Activated T-cell treated with anti-CD3 and anti-CD28 coated beads, Interleukin-2, amount 50 U/mL, for 4 hours (primary cell): ENCODE measurements at places on chromosomes 13 and 19. TPM values are rescaled to one million over a fixed set of nuclear protein-coding genes. Genes with fewer than 3 reads are reported as not detected.

DNA sequence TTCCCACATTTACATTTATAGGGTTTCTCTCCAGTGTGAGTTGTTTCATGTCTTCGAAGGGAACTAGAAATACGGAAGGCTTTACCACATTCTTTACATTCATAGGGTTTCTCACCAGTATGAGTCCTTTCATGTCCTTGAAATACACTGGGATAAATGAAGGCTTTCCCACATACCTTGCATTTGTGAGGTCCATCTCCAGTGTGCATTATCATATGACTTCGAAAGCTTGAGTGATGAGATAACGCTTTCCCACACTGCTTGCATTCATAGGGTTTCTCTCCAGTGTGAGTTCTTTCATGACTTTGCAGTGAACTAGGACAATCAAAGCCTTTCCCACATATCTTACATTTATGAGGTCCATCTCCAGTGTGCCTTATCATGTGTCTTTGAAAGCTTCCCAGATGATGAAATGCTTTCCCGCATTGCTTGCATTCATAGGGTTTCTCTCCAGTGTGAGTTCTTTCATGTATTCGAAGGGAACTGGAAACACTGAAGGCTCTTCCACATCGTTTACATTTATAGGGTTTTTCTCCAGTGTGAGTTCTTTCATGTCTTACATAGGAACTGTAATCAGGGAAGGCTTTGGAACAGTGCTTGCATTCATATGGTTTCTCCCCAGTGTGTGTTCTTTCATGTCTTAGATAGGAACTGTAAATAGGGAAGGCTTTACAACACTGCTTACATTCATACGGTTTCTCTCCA lies 15.1 kb downstream of the ZNF442 start:
- no peak for DNase-seq

- no peak for DNase-seq
Measured at GRCh38 chr13:110126391-110126961, 180.5 kb downstream of the COL4A1 start.

DNA sequence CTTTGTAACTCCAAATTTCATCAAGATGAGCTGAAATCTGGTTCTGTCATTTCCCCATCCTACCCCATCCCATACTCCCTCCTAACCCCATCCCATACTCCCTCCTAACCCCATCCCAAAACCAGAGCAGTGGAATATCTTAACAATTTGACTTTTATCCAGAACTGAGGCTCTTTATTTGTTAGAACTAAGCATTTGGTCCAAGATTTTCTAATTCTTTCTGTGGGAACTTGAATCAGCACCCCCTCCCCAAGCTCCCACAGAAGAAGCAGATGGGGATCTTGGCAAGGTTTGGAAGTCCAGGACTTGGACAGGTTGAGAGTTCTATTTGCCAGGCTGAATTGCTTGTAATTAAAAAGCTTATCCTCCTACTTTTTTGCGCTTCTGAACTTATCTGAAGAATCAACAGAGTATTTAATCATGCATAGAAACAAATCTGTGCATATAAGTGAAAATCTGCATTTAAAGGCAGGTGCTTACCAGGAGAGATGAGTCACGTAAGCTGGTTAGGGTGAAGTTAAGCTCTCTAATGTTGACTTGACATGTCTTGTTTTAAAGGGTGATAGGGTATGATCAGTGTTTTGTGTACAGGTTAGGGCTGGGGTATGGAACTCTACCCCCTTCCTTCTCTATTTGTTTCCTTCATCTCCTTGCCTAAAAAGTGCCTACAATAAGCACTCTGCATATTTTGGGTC lies 111.1 kb downstream of the COG6 start:
- DNase-seq = no peak

DNA sequence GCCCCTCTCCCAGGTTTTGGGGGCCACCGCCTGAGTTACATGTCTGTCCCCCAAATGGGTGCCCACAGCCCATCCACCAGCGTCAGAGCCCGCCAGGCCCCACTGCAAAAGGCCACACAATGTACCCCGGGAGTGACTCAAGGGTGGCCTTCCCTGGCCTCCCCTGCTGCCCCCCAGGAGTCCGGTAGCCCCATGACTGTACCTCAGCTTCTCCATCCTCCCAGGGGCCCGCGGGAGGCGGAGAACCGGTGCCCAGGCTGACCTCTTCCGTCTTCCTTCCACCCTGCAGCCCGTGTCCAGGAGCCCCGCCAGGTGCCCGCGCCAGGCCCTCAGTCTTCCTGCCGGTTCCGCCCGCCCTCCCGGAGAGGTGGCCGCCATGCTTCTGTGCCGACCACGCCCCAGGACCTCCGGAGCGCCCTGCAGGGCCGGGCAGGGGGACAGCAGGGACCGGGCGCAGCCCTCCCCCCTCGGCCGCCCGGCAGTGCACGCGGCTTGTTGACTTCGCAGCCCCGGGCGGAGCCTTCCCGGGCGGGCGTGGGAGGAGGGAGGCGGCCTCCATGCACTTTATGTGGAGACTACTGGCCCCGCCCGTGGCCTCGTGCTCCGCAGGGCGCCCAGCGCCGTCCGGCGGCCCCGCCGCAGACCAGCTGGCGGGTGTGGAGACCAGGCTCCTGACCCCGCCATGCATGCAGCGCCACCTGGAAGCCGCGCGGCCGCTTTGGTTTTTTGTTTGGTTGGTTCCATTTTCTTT lies 10.3 kb downstream of the CBARP start:
- no peak for DNase-seq

DNA sequence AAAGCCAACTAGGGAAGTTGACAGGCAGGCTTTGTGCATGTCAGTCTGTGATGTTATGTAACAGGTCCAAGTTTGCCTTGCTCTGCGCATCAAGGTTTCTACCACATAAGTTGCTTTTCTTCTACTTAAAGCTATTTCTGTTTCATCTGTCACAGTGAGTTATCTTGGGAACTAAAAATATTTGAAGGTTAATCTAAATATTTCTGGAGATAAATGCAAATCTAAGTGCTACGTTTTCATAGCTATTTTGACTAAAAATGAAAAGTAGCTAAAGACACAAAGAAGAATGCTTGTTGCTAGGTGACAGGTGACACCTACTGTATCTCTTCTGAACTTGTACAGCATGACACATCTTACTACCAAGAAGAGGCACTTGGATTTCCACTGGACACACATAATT lies 135.6 kb downstream of the KLF12 start:
- DNase-seq = no peak

- DNase-seq = no peak
Measured at GRCh38 chr13:83881917-83882605, at the start of gene SLITRK1. SLITRK1 (minus strand) TSS chr13:83882474; CDS start chr13:83881507, 967 bp downstream.

FREM2 gene
- 0.03 TPM for total RNA-seq
